ENCODE measurements at places on chromosomes 1 and 21.

DNA sequence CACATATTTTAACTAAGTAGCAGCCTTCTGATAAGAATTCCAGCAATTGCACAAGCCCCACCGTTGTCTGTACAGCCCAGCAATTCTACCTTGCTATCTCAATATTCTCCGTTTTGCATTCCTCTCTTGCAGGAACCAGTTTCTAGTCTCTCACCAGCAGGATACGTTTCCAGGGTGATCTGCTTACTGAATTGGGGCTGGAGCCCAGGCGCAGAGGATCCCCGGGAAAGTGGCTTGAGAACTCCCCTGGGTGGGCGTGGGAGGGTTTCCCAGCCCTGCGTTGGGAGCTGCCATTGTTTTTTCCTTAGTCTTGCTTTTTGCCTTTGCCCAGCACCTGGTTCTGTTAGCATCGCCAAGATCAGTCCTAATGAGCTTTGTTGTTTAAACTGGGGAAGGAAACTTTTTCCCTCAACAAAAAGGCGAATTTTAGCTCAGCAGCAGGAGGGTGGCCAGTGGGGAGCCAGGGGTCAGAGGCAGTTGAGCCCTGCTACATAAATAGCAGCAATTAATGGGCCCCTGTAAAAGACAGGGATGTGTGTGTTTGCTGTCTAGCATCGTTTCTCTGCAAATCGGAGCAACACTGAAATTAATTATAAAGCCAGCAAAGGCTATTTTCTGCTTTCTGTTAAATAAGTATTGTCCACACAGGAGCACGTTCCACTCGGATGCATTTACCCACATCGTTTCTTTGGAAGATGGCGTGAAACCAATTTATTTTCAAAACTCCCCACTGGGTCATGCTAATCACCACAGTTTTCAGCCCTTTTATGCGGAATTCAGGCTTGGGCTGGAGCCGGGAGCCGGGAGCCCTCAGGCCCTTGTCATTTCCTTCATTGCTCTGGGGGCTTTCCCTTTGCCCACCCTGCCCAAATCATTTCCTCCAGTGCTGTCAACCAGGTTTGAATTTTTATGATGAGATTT lies 36.6 kb downstream of the HUNK start:
- peak; percentile 71 for DNase-seq

DNA sequence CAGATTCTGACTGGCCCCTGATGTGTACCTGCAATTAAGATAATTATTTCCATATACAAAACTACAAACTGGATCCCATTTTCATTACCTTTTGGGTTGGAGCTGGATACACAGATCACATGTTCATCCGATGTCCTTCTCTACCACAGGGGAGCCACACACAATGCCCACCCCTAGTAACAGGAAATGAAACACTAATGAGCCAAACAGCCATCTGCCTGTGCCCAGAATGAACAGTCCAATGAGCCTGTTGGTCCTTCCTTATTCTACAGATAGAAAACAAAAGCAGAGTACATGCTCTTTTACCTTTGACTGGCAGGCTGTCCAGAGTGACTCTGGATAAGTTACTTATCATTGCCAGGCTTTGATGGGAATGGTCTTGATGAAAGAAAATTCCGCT lies 68.6 kb downstream of the SIPA1L2 start:
- no peak for DNase-seq

GRCh38 chr1:116794804-116795481 lies 40.7 kb downstream of the CD2 start:
- no peak for DNase-seq

DNA sequence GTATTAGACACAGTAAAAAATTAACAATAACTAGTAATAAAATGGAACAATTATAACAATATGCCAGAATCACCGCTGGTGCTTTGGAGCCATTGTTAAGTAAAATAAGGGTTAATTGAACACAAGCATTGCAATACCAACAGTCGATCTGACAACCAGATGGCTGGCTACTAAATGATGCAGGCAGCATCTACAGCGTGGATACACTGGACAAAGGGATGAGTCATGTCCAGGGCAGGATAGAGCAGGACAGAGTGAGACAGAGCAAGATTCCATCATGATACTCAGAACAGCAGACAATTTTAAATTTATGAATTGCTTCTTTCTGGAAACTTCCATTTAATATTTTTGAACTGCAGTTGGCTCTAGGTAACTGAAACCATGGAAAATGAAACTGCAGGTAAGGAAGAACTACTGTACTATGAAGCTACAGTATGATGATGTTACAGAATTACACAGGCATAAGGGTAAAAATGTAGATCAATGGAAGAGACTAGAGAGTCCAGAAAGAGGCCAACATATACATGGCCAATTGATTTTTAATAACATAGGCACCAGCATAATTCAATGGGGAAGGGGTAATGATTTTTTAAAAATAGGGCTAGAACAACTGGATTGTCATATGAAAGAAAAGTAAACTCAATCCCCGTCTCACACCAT lies 168.7 kb downstream of the RRAGC start:
- peak; percentile 24 for DNase-seq

GRCh38 chr1:48555271-48555670 lies 83.3 kb upstream of the SPATA6 start:
- no peak for DNase-seq

- no peak for DNase-seq
Measured at GRCh38 chr1:54157401-54157800, 4.6 kb upstream of the CDCP2 start.

DNA sequence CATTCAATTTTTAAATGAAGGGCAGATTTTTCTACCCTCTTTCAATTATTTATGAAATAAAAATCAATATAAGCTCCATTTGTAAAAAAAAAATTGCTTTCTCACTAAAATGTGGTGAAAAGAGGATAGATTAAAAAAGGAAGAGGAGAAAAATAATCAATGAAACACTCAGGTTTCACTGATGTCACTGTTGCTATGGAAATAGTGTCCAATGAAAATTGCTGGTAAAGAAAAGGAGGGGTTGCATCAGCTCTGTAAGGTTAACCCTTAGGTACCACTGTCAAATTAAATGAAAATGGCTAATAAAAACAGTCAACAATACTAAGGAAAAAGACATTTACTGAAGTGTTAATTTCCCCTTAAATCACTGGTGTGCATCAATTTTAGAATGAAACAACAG lies 91.6 kb upstream of the TTC39A start:
- DNase-seq: peak; percentile 94

DNA sequence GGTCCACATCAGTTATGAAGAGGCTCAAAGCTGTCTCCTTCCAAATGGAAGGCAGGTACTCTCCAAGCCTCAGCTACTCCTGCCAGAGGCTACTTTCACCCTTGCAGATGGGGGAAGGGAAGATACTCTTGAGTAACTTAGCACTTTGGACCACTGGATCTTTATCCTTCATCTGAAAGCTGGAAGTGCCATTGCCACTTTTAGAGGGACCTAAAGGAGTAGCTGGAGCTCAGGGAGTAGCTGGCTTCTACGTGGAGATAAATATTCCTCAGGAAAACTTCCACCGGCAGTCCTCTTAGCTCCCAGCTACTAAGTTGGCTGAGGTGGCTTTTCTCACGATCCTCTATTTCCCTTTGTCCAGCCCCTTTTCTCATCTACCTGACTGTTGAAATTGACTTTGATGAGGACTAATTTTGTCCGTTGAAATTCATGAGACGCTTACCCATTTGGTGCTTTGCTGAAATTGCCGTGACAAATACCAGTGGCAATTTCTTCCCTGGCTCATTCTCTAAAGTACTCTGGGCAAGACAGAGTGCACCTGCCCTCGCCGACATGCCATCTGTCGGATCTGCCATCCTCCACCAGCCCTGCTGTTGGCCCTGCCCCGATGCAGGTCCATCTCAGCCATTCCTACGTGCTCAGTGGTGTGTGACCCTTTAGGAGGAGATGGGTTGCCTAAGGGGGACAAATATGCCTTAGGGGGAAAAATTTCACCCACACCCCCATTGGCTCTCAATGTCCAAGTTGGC lies 13.6 kb downstream of the IGSF21 start:
- DNase-seq: no peak

GRCh38 chr1:200178340-200178739 lies 150.8 kb downstream of the NR5A2 start:
- no peak for DNase-seq

- no peak for DNase-seq
Measured at GRCh38 chr1:35600593-35600992, 27.5 kb downstream of the TFAP2E start.

GRCh38 chr1:25707280-25708016 lies 90.9 kb downstream of the MAN1C1 start:
- no peak for DNase-seq

- DNase-seq: no peak
Measured at GRCh38 chr1:85606414-85606800, 25.8 kb downstream of the CCN1 start.

DNA sequence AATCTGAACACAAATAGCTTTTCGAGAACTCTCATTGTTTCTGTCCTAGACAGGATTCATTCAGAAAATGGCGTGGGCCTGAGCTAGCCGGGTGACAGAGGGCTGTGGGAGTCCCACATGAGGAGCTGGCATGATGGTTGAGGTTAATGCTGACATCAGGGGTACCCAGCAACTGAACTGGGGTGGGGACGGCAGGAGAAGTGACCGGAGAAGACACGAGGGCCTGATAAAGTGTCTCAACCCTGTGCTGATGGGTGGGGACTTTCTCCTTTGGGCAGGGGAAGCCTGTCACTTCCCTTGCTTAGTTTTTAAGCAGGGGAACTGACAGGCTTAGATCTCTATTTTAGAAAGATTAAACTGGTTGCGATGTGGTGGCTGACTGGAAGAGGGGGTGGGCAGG lies 14.6 kb downstream of the CHIT1 start:
- no peak for DNase-seq

GRCh38 chr1:175043824-175044223 lies 20.6 kb upstream of the MRPS14 start:
- DNase-seq: no peak

DNA sequence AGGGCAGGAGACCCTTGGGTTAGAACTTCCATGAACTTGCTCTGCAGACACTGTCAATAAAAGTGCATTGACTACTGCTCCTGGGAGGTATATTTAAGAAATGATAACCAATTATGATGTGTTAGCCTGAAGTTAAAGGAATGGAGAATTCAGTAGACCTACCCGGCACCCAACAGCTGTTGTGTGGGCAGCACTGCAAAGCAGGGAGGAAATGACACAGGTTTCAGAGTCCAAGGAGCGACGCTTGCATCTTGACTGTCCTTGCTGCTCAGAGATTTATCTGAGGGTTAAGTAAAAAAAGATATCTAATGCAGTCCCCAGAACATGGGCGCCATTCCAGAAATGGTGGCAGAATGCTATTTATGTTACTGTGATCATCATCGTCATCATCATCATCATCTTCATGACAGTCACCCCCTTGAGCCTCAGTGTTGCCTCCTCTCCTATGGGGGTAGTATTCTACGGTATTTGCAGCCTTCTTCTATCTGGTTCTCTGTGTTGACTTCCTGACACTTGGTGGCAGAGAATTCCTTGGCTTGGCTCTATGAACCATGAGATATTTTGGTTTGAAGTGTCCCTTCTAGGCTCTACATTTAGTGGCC lies 225.9 kb downstream of the KAZN start:
- no peak for DNase-seq

Data from brain (organoid and tissue), 16 donors.